ENCODE measurements at places on chromosomes 4 and X.

GRCh38 chrX:76453737-76454406 is 26.4 kb downstream of the MAGEE1 start:
- DNase-seq, result no peak

DNA sequence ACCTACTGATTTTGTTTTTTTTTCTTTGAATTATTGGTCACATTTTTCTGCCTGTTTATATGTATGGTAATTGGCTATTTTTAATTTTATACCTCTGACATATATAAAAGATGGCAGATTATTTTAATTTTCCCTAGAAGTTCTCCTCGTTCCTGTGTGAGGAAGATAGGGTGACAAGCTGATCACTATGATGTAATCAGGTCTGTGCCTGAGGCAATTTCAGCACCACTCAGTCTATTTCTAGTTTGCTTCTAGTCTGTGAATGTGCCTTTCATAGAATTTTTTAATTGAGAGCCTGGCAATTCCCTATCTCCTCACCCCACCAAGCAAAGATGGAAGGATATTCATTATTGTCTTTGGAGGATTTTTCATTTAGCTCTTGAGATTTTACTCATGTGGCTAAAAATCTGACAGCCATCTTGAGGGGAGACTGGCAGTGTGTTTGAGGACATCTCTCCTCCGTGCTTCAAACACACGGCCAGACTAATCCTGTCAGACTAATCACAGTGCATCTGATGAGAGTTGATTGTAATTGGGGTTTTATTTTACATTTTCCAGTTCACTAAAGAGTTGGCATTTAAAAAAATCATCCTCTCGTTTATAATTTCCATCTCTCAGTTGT is 500.3 kb downstream of the TRIML1 start:
- no peak for DNase-seq

- no peak for DNase-seq
These were observed 632.2 kb downstream of the TRAM1L1 start for GRCh38 chr4:116453127-116453526.

DNA sequence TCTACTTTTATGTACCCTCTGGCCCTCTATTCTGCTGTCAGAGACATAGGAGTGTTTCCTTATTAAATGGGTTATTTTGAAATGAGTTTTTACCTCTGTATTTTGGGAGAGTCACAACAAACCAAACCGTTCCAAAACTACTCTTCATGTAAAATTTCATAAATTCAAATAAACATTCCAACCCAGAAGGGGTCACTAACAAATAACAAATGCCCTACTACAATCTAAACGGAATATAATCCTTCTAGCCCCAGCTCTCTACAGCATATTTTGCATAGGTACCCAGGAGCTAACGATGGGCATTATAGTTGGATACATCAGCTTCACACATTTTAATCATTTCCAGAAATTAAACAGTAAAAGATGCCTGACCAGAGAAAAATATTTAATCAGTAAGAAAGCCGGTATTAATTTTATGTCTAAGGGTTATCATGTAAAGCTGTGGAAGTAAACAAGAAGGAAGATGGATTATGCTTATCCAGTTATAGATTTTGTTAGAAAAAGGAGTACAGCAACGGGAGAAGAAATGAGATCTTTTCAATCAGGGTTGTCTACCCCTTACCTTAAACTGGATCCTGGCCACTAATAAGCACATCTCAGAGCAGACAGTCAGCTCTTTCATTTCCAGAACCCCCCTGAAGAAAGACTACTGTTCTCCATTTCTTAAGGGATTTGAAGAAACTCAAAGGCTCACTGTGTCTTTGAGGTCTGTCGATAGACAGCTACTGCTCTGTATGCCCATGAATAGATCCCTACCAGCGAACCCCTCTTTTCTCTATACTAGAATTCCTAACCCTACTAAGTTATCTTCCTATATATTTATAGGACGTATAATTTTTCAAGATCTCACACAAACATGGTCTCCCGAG is 1.2 kb downstream of the UGDH start:
- DNase-seq, result no peak

GRCh38 chr4:66048861-66049260 is 378.6 kb upstream of the EPHA5 start:
- no peak for DNase-seq

- DNase-seq, result no peak
These were observed 1989.8 kb upstream of the PCDH10 start for GRCh38 chr4:131159261-131159660.

- no peak for DNase-seq
These were observed 281.4 kb downstream of the RAB28 start for GRCh38 chr4:13202701-13203100.

DNA sequence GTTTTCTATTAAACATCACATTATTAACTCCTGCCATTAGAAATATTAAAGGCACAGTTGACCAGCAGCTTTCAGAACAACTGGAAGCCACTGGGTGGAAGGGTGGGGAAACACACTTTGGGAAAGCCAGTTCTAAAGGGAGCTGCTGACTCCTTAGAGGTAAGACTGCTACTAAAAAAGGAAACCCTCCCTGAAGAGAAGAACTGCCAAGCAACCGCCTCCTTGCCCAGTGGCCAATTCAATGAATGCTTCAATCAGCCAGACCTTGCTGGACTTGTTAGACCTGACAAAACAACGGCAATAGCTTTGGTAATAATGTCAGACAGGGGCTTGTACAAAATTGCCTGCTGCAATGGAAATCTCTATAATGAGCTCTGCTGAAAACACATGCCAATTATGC is 15.6 kb downstream of the OPHN1 start:
- no peak for DNase-seq

DNA sequence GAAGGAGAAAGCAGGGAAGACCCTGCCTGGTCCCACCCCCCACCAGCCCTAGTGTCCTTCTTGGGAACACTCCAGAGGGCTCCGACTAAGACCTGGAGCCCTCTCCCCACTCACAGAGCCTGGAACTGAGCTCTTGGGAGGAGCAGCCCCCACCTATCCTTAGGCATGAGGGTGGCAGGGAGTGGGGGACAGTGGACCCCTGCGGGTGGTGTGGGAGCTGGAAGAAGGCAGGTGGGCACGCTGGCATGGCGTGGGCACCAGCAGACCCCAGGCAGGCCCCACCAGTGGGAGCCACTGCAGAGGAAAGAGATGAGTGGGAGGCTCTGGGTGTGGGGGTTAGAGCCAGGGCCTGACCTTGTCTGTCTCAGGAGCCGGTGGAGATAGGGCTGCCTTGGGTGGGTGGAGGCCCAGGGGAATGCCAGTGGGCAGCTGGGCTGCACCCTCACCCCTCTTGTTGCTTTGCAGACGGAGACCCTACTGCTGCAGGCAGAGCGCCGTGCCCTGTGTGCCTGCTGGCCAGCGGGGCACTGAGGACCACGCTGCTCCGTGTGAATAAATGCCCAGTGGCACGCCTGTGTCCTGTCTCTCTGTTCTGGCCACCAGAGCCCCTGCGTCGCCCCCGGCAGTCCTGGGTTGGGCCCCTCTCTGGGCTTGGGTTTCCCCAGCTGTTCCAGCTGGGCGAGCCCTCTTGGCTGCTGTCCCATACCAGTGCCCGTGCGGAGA is 15.6 kb upstream of the NAT8L start:
- no peak for DNase-seq

- DNase-seq, result no peak
These were observed 240.0 kb downstream of the ARAP2 start for GRCh38 chr4:36004204-36004851.

DNA sequence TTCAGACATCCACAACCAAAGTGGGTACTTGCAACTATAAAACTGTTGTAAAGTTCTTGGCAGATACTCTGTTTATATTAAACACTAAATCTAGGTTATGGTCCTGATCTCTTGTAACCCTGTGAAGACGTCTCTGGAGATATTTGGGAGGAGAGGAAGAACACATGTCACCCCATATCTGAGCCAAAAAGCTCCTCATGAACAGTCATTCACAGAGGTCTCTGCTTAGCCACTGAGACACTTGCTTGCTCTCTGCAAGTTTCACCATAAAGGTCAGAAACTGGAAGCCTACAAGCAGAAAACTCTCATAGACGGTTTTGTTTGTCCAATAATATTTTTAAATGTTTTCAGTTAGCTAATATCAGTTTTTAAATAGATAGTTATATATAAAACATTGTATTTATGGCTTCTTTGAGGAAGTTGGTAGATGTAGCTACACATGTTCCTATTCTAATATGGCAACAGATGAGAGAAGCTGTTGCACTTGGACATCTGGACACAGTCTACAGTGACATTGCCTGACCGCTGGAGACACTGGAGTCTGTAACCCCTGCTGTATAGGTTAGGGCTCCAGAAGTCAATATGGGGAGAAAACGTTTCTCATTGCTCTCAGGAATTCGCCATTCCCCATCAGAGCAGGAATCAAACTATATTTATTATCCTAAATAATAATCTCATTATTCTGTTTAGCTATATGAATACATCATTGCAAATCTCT is 73.6 kb downstream of the C4orf46 start:
- DNase-seq, result no peak

GRCh38 chrX:39690541-39691415 is 407.0 kb downstream of the BCOR start:
- no peak for DNase-seq

DNA sequence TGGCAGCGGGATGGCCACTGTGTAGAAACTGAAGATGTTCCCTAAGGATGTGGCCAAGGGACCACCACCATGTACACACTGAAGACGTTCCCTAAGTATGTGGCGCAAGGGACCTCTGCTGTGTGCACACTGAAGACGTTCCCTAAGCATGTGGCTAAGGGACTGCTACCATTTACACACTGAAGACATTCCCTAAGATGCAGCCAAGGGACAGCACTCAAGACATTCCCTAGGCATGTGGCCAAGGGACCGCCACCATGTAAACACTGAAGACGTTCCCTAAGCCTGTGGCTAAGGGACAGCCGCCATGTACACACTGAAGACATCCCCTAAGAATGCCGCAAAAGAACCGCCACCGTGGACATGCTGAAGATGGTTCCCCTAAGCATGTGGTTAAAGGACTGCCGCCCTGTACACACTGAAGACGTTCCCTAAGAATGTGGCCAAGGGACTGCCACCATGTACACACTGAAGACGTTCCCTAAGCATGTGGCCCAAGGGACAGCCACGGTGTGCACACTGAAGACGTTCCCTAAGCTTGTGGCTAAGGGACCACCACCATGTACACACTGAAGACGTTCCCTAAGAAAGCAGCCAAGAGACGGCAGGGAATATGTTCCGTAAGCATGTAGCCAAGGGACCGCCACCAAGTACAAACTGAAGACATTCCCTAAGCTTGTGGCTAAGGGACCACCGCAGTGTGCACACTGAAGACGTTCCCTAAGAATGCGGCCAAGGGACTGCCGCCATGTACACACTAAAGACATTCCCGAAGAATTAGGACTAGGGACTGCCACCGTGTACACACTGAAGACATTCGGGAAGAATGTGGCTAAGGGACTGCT is 43.3 kb downstream of the DHRSX start:
- DNase-seq, result no peak

GRCh38 chr4:66571145-66571695 is 900.9 kb upstream of the EPHA5 start:
- DNase-seq, result no peak

GRCh38 chr4:147860960-147861359 is 129.1 kb downstream of the ARHGAP10 start:
- no peak for DNase-seq

- no peak for DNase-seq
These were observed 69.9 kb upstream of the ELOVL6 start for GRCh38 chr4:110268352-110268751.
